ENCODE measurements at places on chromosomes 1 and 21.

DNA sequence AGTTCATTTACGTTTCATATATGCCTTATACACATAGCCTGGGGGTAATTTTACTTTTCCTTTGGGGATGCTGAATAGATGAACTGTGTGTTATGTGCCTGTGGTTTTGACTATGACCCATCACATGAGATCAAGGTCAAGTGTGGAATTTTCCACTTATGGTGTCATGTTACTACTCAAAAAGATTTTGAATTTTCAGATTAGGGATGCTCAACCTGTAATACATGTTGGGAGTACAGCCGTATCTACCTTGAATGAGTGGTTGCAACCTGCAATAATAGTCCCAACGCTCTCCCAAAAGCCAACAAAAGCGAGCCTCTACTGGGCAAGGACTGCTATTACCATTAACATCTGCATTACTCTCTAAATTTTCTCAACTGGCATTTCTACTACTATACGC is 68.5 kb upstream of the SDC3 start:
- DNase-seq: no peak

GRCh38 chr21:35426469-35426868 is 377.4 kb upstream of the RUNX1 start:
- DNase-seq: no peak

DNA sequence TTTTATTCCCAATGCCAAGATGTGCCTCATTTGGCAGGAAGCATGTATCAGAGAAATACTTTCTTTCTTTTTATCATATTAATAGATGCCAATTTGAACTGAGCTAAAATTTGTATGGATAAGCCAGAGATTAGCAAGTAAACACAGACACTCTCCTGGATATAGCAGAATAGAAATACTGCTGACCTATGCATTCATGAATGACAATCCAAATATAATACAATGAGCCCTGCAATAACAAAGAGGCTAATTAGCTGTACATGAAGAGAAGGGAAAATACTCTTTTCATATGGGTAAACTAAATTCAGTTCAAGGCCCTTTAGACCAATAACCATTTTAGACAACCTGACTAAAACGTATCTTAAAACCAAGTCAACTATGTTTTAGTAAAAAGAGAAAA is 388.1 kb upstream of the NR5A2 start:
- DNase-seq: no peak

GRCh38 chr21:34779860-34780259 is 111.1 kb downstream of the CLIC6 start:
- DNase-seq: no peak

DNA sequence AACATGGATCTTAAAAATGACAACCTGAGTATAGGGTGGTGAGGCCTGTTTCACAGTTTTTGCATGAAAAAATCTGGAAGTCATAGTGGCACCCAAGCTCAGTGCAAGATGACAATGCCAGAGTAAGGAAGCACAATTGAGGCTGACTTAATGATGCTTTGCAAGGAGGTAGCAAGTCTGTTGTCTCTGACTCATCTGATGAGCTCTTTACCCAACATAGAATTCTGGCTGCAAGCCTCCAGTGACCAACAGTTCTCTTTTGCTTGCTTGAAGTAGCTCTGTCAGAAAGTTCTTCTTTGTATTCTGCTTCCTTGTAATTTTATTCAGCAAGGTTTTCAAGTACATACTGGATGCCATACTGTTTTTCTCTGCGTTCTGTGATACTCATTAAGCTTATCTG is 117.1 kb downstream of the FOXD2 start:
- DNase-seq: no peak

DNA sequence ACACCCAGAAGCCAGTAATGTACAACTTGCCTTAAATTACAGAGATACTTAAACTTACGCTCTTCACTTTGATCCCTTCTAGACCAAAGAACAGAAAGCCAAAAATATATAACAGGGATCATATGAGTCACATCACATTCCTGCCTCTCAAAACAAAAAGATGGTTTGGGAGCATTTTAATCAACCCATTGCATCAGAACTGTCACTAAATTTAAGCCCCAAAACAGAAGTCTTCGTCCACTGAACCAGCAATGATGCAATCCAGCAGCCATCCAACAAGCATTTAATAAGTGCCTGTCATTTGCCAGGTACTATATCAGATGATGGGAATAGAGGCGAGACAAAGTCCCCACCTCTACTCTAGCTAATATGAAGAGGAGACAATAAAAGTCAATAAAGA is 42.7 kb upstream of the GLIS1 start:
- DNase-seq: no peak

- DNase-seq: peak; percentile 87
Measured at GRCh38 chr1:93613898-93614297, 67.7 kb downstream of the BCAR3 start.

GRCh38 chr1:39992888-39993287 is 37.9 kb downstream of the MFSD2A start:
- no peak for DNase-seq

GRCh38 chr1:203149188-203149840 is 21.8 kb downstream of the ADORA1 start:
- no peak for DNase-seq

DNA sequence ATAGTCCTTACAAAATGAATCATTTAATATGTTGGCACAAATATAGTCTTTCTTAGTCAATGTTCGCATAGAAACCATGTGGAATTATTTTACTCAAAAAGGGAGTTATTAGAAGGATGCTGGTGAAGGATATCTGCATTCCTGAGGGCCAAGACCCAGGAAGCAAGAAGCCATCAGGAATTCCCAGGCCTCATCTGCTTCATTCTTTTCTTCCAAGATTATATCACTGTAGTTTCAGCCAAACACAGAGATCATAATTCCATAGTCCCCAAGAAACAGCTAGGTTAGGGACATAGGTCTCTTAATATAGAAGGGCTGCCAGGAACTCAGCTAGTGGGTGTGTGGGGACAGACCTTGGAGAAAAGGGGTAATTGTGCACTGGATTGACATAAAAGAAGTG is 28.6 kb upstream of the DISC1 start:
- DNase-seq: peak; percentile 53
